ENCODE measurements at places on chromosomes 16 and 17.

GRCh38 chr17:80290156-80290555 is 29.5 kb downstream of the RNF213 start:
- DNase-seq = no peak

- no peak for DNase-seq
Measured at GRCh38 chr16:27665881-27666280, 115.9 kb downstream of the KATNIP start.

- DNase-seq = no peak
Measured at GRCh38 chr16:49661465-49662187, 194.3 kb downstream of the ZNF423 start.

- no peak for DNase-seq
Measured at GRCh38 chr16:10896165-10896564, 19.2 kb downstream of the CIITA start.

DNA sequence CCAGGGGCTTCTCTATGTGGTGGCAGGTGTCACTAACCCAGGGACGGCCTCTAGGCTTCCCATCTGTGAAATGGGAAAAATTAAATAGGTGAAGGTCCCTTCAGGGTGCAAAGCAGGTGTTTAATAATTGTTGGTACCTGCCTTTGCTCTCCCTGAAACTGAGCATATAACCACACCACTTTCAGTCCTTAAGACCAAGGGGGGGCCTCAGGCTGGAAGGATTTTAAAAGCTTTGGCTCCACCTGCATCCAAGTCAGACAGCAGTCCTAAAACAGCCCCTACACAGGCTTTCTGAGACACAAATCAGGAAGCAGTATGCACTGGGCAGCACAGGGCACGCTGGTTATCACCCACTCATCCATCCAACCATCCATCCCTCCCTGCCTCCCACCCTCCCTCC is 55.0 kb downstream of the TK2 start:
- no peak for DNase-seq

DNA sequence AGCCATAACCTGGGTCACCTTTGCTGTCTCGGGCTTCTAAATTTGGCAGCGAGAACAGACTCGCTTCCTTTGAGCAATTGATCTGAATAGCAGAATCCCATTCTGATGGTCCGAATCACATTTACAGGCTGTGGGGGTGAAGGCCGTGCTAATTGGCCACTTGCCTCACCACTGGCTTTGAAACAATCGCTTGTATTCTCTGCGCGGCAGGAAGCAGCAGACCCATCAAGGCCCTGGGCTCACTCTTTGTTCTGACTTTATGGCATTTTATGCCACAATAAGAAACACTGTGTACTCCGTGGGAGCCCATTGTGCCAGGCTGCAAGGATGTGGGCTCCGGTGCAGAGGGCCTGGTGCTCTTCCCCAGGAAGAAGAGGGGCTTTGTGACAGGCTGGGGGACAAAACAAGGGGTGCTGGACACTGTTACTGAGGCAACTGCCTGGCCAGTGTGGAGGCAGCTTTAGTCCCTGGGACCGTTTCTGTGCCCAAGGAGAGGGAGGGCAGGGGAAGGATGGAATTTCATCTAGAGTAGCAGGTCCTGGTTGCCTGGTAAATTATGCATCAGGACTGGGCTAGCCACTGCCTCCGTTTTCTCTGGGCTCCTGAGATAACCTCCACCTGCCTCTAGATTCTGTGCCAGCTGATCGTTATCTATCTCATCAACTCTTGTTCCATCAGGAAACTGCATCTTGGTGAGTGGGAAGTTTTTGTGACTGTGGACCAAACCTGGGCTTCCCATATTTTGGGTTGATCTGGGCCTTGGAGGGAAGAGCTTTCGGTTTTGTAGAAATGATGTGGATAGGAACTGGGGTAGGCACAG is 78.5 kb downstream of the MRC2 start:
- no peak for DNase-seq

GRCh38 chr16:49580751-49581303 is 207.2 kb downstream of the C16orf78 start:
- DNase-seq = no peak

- no peak for DNase-seq
Measured at GRCh38 chr17:2770129-2770528, 20.7 kb upstream of the CCDC92B start.

DNA sequence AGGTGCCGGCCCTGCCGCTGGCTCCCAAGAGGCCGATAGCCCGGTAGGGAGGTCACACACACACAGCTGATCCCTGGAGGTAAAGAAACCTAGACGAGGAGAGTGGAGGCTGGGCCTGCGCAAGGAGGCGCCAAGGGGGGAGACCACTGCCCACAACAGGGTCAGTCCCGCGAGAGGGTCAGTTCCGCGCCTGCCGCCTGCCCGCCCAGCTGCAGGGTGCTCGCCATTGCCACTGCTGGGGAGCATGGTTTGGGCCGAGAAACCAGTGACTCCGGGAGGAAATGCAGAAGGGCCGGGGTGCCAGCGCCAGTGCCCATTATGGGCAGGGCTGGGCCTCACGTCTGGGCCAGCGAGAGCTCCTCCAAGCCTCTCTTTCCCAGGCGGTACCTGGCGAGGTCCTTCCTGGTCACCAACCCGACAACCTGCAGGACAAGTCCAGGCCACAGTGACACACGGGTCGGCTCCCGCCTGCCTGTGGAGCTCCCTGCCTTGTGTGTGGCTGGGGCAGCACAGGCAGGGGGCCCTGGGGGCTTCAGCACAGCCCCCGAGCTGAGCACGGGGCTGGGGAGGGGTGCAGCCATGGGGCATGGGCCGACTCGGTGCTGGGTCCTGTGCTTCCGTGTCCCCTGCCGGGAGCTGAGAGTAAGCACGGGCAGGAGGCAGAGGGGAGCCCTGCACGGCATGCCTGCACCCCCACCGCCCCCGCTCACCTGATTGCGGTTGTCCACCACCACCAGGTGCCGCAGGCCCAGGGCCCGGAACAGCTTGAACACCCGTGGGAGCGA is 2.1 kb upstream of the CCDC154 start:
- no peak for DNase-seq

DNA sequence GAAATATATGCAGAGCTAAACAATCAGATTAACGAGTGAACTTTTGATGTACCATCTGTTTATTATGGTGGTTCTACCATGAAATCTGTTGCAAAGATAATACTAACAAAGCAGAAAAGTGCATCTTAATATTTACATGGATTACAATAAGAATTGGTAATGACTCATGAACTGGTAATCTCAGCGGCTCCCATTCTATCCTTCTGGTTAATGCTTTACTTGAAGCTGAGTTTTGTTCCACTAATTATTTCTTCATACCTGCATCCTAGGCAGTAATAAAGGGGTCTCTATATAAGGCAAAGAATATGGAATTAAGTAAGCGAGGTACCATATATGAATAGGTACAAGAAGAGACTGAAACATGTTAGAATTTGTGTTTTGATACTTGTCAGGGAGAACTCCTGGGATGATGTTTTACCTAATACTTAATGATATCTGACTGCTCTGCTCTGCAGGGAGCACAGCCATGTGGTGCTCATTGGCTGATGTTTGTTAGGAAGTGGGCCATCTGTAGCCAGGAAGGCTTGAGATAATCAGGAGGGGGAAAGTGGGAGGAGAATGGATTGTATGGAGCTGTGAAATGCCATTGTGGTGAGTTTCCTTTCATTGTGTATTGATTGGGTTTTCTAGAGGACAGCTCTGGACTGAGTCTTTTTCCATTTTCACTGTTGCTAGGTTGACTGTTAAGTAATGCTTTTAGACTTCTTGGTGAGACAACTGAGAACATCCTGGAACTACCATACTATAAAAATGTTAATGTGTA is 52.6 kb downstream of the MAP2K6 start:
- no peak for DNase-seq

DNA sequence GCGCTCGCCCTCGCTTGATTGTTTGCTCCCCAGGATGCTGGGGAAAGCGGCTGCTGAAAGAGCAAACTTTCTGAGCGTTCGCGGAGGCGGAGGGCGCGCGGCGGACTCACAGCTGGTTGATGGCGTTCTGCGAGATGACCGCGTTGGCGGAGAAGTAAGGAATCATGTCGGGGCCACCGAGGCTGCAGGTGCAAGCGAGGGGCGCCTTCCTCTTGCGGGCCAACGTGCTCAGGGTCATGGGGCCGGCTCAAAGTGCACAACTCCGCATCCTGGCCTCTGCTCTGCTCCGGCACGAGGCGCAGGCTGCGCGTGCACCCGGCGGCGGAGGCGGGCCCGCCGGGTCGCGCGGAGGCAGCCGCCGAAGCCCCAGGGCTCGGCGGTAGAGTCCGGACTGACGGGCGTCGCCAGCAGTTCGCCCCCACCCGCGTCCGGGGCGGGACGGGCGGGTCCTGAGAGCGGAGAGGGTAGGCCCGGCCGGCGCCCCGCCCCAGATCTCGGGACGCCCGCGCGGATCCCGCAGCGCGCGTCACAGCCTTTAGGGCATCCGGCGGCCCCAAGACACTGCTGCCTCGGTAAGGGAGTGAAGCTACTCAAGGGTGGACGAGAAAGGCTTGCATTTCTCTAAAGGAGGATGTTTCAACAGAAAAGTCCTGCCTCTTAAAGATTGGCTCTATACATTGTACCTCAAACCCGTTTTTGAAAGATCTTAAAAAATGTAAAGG is 138.5 kb upstream of the CORO6 start:
- DNase-seq = peak; percentile 6

DNA sequence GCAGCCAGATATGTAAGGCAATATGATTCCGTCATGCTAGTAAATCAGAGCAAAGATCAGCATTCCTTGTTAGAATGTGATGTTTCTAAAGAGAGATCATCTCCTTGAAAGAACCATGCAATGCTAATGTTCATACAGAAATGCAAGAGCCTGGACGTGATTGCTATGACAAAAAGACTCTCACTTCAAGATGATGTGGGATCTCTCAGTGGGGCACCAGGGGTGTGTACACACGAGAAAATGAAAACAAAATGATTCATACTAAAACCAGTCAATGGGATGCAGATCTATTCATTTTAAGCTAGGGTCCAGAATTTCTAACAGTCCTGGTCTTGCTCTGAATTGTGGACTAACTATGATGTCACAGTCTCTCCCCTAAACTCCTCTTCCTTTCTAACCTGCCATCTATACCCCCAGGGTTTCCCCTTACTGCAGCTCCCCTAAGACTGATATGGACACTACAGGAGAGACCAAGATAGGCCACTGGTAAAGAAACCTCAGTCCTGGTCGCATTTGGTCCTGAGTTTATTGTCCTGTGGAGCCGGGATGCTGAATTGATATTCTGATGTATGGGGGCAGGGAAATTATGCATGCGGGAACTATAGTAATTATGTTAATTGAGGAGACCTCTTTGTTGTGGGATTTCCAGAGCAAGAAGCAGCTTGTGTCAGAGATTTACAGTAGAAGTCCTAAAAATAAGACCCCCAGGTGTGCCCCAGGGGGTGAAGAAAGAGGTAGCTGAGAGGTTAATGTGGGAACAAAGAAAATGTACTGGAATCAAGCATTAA is 179.0 kb downstream of the PMP22 start:
- DNase-seq = no peak

- DNase-seq = no peak
Measured at GRCh38 chr17:7217113-7217987, 2.3 kb downstream of the DLG4 start.

- DNase-seq = no peak
Measured at GRCh38 chr17:5209396-5209795, 17.7 kb upstream of the ZNF594 start.

DNA sequence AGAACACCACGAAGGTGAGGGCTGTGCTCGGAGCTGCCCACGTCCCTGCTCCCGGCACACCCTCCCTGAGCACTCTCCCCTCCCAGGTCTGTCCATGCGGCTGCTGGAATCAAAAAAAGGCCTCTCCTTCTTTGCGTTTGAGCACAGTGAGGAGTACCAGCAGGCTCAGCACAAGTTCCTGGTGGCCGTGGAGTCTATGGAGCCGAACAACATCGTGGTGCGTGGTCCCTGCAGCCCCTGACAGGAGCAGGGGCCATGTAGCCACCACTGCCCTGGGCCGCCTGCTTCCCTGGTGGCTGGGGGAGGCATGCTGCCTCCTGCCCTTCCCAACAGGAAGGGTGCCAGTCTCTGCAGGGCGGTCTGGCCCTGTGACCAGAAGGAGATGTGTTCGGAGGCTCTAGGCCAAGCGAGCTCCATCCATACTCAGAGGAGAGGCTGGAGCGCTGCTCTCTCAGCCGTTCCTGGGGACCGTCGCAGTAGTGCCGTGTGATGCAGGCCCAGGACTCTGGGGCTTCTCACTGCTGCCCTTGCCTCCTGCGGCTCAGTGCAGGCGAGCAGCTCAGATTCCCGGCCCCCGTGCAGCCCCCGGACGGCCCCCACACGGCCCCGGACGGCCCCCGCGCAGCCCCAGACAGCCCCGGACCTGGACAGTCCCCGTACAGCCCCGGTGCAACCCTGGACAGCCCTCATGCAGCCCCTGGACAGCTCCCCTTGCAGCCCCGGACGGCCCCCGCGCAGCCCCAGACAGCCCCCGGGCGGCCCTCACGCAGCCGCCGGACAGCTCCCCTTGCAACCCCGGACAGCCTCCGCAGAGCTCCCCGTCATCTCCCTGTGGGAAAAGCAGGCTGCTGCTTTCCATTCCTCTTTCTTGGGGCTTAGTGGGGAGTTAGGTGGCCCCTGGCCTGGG is 20.5 kb downstream of the TCF25 start:
- no peak for DNase-seq

- no peak for DNase-seq
Measured at GRCh38 chr16:55499951-55500529, 8.8 kb upstream of the LPCAT2 start.

DNA sequence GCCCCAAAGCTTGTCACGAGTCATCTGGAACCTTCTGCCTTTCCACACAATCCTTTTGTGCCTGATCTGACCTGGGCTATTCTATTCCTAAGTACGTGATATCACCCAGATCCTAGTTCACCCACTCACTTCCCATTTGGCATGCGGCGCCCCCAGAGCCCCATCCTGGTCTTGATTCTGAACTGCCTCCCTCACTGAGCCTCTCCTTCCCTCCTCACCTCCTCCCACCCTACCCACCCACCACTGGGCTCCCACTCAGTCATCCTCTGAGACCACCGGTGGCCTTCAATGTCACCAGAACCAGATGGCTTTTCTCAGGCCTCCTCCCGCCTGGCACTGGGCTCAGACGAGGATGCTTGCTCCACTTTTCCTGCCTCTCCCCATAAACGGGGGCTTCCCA is 18.5 kb downstream of the WDR45B start:
- DNase-seq = no peak

DNA sequence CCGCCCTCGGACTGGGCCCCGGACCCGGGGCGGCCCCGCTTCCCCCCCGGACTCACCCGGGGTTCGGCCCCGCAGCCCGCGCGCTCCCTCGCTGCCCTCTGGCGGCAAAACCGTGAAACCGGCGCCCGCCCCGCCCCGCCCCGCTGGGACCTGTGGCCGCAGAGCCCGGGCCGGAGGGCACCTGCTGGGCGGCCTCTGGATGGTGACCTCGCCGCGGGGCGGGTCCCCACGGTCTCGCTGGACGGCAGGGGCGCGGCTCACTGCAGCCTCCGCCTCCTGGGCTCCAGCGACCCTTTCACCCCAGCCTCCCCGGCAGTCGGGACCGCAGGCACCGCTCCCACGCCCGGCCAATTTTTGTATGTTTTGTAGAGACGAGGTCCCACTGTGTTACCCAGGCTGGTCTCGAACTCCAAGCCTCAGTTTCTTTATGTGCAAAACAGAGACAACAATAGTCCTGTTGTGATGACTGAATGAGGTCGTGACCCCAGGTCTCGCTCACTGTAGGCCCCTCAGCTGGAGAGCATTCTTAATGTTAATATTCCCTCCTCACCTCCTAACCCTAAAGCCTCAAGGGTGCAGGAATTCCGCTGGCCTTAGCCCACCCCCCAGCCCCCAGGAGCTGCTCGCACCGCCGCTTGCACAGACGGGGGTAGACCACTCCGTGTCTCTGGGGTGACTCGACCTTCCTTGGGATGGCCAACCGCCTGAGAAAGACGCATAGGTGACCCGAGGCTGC is 33.7 kb upstream of the RPH3AL start:
- no peak for DNase-seq

- no peak for DNase-seq
Measured at GRCh38 chr17:62981933-62982332, 15.9 kb downstream of the TANC2 start.

GRCh38 chr16:59170099-59170712 is 436.1 kb upstream of the GOT2 start:
- DNase-seq = no peak
